ENCODE measurements at places on chromosomes 2 and 18. TPM values are rescaled to one million over a fixed set of nuclear protein-coding genes. Genes with fewer than 3 reads are reported as not detected.

Gene RAD51AP2
- 0.19 TPM for total RNA-seq

Gene CYBRD1
- 176 TPM for total RNA-seq

Gene PXDN
- 3.1 TPM for total RNA-seq

Gene POMC
- total RNA-seq, result 3.4 TPM

Gene LAMA3
- total RNA-seq, result 46.0 TPM

Gene CHMP1B
- 35.3 TPM for total RNA-seq

Gene KYNU
- total RNA-seq, result 2.3 TPM

Gene SFT2D3
- 6.0 TPM for total RNA-seq

Gene SCYGR4
- total RNA-seq, result not detected

Gene PTPN4
- 13.5 TPM for total RNA-seq

Gene SCYGR1
- not detected for total RNA-seq

Gene FLACC1
- total RNA-seq, result 0.19 TPM

Gene FOXI3
- not detected for total RNA-seq

Gene ROCK2
- 23.8 TPM for total RNA-seq

Gene SYT4
- not detected for total RNA-seq

Gene CPLX4
- total RNA-seq, result not detected

Gene ANKRD62
- 0.97 TPM for total RNA-seq

Gene SLC38A11
- total RNA-seq, result not detected

Gene SLC5A6
- total RNA-seq, result 38.6 TPM

Gene ALPP
- total RNA-seq, result not detected

Gene CHRNG
- not detected for total RNA-seq

Gene SLC8A1
- total RNA-seq, result 15.1 TPM

Measured in esophagus squamous epithelium (tissue), 5 donors.